Osteoblast (primary cell): ENCODE measurements at places on chromosomes 3 and 15. TPM values are rescaled to one million over a fixed set of nuclear protein-coding genes. Genes with fewer than 3 reads are reported as not detected.

Gene ADAMTSL3
- 0.29 and 0.72 TPM in 2 replicates for total RNA-seq

Gene PYGO1
- total RNA-seq: 15.6 and 18.0 TPM in 2 replicates

Gene CXCR6
- total RNA-seq: not detected in 2 replicates

Gene FOXL2NB
- total RNA-seq: 0.36 TPM in 1 of 2 replicates, not detected in the other

Gene CFAP100
- total RNA-seq: not detected in 2 replicates

Gene EFHB
- 0.29 and 1.8 TPM in 2 replicates for total RNA-seq

Gene CAV3
- not detected in 2 replicates for total RNA-seq

Gene KBTBD13
- not detected in 2 replicates for total RNA-seq

Gene SNTN
- total RNA-seq: not detected in 2 replicates

Gene AHSG
- not detected in 2 replicates for total RNA-seq

Gene MCTP2
- 16.3 and 18.6 TPM in 2 replicates for total RNA-seq

Gene PRTG
- 4.7 and 5.6 TPM in 2 replicates for total RNA-seq

Gene DNAJC17
- 14.8 and 15.6 TPM in 2 replicates for total RNA-seq

Gene ZDHHC3
- 61.2 and 62.5 TPM in 2 replicates for total RNA-seq

Gene FHIT
- 2.4 and 3.3 TPM in 2 replicates for total RNA-seq

Gene SNURF
- 15.3 and 17.0 TPM in 2 replicates for total RNA-seq

Gene LMCD1
- 213 and 294 TPM in 2 replicates for total RNA-seq

Gene KCTD6
- 8.0 and 10.6 TPM in 2 replicates for total RNA-seq

Gene TERC
- 144 and 200 TPM in 2 replicates for total RNA-seq

Gene FSD2
- not detected in 2 replicates for total RNA-seq

Gene SNRK
- total RNA-seq: 23.3 and 26.1 TPM in 2 replicates

Gene ANAPC13
- 68.4 and 77.5 TPM in 2 replicates for total RNA-seq

Gene ZNF717
- 17.7 and 18.5 TPM in 2 replicates for total RNA-seq

Gene ECE2
- not detected in 2 replicates for total RNA-seq

Gene ERC2
- 0.36 TPM in 1 of 2 replicates, not detected in the other for total RNA-seq

Gene MESP1
- total RNA-seq: under 0.01 TPM in 2 replicates

Gene APOD
- total RNA-seq: 0.88 and 1.4 TPM in 2 replicates

Gene CD276
- 145 and 154 TPM in 2 replicates for total RNA-seq

Gene IGSF11
- under 0.01 and 0.36 TPM in 2 replicates for total RNA-seq

Gene SCG5
- 6.8 and 9.0 TPM in 2 replicates for total RNA-seq

Gene MCF2L2
- under 0.01 TPM in 2 replicates for total RNA-seq

Gene DLEC1
- under 0.01 and 0.29 TPM in 2 replicates for total RNA-seq

Gene COL8A1
- total RNA-seq: 311 and 720 TPM in 2 replicates

Gene SNRPA1
- total RNA-seq: 7.1 and 9.8 TPM in 2 replicates

Gene PP2D1
- not detected in 2 replicates for total RNA-seq

Gene ISL2
- total RNA-seq: 0.29 and 1.1 TPM in 2 replicates

Gene GPR171
- not detected in 2 replicates for total RNA-seq

Gene ISLR2
- under 0.01 TPM in 1 of 2 replicates, not detected in the other for total RNA-seq

Gene VWA5B2
- not detected in 2 replicates for total RNA-seq

Gene IP6K1
- 46.9 and 48.5 TPM in 2 replicates for total RNA-seq

Gene RASGRF1
- under 0.01 TPM in 1 of 2 replicates, not detected in the other for total RNA-seq

Gene EPHA3
- 10.9 and 12.7 TPM in 2 replicates for total RNA-seq

Gene EPM2AIP1
- 22.8 and 28.0 TPM in 2 replicates for total RNA-seq

Gene CYP1A1
- 0.36 TPM in 1 of 2 replicates, not detected in the other for total RNA-seq

Gene CPEB1
- total RNA-seq: 29.2 and 36.6 TPM in 2 replicates

Gene GUCA1C
- not detected in 2 replicates for total RNA-seq
